Erythroblast (primary cell): ENCODE measurements at places on chromosomes 2 and 18.
A peak's percentile ranks its signal among the peaks of the same experiment; 100 is the strongest.

GRCh38 chr18:79447703-79448367 lies 52.1 kb downstream of the NFATC1 start:
- DNase-seq: no peak

GRCh38 chr2:30931841-30932407 lies 124.7 kb upstream of the CAPN13 start:
- peak; percentile 33 for DNase-seq

DNA sequence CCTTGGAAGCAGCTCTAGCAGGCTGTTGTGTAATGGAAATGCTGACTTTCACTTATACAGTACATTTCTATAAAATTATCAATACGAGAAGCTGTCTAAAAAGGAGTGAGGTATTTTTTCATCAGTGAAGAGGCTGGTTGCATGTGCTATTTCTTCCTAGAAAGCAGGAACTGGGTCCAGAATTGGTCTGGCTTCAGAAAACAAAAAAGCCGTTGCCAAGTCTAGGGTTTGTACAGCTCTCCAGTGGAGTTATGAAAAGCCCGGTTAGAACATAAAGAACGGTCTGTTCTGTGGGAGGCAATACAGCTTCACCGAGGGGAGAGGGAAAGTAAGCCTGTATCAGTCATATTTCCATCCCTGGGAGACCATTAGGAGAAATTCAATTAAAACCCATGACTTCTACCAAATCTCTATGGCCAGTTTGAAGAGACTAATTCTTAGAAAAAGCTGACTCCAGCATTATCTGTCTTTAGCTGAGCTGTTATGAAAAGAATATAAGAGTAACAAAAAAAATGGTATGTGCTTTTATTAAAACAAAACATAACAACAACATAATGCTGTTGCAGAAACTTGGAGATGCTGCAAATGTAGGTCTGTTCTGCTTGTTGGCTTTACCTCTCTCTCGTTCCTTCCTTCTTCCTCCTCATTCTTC lies 217.0 kb downstream of the CMPK2 start:
- no peak for DNase-seq

GRCh38 chr2:207037896-207038295 lies 98.6 kb downstream of the CPO start:
- no peak for DNase-seq

DNA sequence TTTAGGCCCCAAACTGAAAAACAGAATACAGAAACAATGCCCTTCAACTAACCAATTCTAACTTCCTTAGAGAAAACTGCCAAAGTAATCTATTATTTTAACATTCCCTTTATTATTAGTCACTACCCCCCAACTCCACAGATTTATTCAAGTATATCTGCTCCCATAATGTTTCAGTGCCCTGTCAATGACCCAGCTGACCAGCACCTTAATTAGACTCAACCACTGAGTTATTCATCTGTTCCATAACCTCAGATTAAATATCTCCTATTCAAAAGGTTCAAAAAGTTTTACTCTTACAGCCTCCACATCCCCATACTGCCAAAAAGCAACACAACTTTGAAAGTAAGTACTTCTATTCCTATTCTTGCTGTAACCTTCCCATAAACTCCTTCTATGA lies 202.4 kb downstream of the EXOC6B start:
- no peak for DNase-seq

DNA sequence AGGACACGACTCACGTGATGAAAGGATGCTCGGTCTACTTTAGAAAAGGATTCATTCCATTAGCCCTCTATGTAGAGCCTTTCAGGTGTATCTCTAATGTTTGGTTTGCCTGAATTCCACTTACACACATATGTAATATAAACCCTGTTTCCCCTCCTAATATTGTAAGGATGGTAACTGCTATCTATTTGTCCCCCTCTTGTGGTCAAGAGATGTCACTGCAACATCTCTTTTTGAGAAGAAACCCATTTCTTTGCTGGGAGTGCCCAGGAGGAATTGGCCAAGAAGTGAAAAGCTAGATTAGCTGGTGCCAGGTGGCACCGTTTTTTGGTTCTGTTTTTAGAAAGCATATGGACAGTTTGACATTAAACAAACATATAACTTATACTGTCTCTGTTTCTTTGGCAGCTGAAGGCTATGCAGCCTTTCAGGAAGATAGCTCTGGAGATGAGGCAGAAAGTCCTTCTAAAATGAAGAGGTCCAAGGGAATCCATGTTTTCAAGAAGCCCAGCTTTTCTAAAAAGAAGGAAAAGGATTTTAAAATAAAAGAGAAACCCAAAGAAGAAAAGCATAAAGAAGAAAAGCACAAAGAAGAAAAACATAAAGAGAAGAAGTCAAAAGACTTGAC lies 41.2 kb downstream of the RALBP1 start:
- peak; percentile 74 for DNase-seq
